ENCODE measurements at places on chromosomes 4 and X.

DNA sequence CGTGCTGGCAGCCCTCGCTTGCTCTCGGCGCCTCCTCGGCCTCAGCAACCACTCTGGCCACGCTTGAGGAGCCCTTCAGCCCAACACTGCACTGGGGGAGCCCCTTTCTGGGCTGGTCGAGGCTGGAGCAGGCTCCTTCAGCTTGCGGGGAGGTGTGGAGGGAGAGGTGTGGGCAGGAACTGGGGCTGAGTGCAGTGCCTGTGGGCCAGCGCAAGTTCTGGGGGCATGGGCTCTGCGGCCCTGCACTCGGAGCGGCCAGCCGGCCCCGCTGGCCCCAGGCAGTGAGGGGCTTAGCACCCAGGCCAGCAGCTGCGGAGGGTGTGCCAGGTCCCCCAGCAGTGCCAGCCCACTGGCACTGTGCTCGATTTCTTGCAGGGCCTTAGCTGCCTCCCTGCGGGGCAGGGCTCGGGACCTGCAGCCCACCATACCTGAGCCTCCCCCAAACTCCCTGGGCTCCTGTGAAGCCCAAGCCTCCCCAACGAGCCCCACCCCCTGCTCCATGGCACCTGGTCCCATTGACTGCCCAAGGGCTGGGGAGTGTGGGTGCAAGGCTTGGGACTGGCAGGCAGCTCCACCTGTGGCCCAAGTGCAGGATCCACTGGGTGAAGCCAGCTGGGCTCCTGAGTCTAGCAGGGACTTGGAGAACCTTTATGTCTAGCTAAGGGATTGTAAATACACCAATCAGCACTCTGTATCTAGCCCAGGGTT lies 556.8 kb downstream of the GABRG1 start:
- DNase-seq = no peak

GRCh38 chr4:89067417-89067816 lies 10.4 kb upstream of the FAM13A start:
- DNase-seq = no peak

GRCh38 chr4:100778431-100778830 lies 260.6 kb upstream of the EMCN start:
- no peak for DNase-seq

- DNase-seq = no peak
These were observed 24.3 kb downstream of the GAK start for GRCh38 chr4:907691-908425.

GRCh38 chrX:149949743-149950436 lies 11.6 kb upstream of the EOLA2 start:
- DNase-seq = no peak

GRCh38 chrX:132452911-132453550 lies 35.8 kb downstream of the MBNL3 start:
- no peak for DNase-seq

GRCh38 chr4:18923496-18924161 lies 902.1 kb upstream of the LCORL start:
- no peak for DNase-seq

DNA sequence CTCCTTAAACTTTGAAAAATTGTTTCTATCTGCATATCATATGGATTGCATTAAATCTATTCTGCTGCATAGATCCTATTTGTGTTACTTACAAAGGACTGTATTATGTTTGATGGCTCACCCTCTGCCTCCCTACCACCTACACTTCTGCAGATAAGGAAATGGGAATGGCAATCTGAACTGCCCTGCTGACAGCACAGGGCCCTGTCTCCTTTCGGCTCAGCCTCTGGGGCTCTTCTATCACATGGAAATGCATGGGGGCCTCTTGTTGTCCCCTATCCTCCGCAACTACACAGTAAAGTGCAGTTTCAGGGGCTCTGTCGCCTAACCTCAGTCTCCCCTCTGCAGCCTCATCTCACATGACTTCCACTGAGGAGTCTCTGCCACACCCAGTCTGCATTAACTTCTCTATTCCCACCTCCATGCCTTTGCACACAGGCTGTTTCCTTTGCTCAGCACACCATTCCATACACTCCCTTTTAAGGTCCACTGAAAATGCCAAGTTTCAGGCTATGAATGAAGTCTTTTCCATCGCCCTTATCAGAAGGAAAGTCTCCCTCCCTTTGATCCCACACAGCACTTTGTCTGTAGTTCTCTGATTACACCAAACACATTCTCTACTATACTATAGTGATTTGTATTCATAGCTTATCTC lies 12.5 kb downstream of the RELL1 start:
- DNase-seq = no peak

- peak; percentile 63 for DNase-seq
These were observed 22.4 kb downstream of the GAB1 start for GRCh38 chr4:143358923-143359643.

GRCh38 chr4:175787546-175787945 lies 24.5 kb downstream of the GPM6A start:
- DNase-seq = no peak

DNA sequence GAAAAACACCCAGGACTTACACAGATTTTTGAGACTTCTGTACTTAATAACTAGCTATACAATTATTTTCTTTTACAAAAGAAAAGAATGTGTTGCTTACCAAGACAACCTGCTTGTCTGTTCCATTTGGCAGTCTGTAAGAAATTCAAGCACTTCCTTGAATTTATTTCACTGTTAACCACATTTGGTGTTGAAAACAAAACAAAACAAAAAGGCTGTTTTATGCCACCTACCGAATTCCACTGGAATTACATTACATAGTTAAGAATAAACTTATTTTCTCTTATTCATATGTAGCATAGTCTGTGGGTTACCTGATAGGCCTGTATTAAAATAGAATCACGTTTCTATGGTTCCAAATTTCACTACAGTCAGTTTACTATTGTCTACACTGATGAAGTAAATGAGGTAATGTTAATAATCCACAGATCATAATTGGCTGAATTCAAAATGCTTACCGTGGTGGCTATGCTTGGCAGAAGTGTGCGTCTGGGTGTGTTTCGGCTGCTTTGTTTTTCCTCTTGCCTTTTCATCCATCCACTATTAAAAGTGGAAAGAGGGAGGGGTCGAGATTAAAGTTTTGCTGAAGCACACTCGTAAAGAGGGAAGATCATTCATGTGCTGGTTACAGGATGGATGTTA lies at the start of gene TLR1:
Gene TLR1, minus strand, starts transcription at position 138 of the 642 bp plus-strand sequence. CDS start 5,960 bp downstream, outside the sequence.
- DNase-seq = peak; percentile 59

- DNase-seq = no peak
These were observed 75.6 kb upstream of the FAM9C start for GRCh38 chrX:13120017-13120416.

DNA sequence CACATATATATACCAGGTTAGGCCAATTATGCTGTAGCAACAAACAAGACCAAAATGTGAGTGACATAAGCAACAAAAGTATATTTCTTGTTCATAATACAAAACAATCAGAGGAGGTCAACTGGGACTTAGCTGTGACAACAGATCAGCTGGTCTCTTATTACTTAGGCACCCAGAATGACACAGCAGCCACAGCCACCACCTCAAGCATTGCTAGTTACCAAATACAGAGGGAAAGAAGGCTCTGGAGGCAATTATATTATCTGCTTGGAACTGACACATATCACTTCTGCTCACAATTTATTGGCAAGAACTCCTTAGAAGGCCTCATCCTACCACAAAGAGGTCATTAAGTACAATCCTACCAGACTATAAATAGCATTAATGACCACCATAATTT lies 15.2 kb downstream of the ATOH1 start:
- DNase-seq = no peak

GRCh38 chrX:151398346-151398745 lies 1.3 kb downstream of the VMA21 start:
- DNase-seq = no peak

DNA sequence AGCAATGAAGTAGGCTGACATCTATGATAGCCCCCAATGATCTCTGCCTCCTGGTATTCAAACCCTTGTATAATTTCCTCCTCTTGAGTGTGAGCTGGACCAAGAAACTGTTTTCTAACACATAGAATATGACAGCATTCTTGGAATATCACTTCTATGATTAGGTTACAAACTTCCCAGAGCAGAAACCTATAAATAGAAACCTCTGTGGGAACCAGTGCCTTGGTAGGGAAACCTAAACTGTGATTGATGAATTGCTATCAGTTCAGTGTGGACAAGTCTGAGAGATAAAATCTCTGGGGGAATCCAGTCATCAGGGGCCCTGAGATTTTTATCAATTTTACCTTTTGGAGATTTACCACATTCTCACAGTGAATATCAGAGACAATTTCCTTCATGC lies 756.5 kb upstream of the AGA start:
- DNase-seq = no peak

DNA sequence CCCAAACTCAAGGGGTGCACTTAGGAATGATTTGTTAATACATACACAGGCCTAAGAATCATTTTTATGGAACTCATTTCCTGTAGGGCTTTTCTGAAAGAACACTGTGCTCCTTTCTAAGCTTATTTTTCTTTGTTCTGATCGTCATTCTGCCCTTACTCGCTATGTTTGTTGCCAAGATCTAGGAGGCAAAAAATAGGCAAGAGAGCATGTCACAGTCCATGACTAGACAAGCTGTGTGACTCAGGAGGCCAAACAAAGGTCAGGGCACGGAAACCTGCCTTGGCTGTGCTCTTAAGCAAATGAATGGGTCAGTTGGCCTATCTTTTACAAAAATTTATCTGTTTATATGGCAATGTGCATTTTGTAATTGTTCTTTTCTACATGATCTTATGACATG lies 42.5 kb upstream of the C1GALT1C1 start:
- no peak for DNase-seq

DNA sequence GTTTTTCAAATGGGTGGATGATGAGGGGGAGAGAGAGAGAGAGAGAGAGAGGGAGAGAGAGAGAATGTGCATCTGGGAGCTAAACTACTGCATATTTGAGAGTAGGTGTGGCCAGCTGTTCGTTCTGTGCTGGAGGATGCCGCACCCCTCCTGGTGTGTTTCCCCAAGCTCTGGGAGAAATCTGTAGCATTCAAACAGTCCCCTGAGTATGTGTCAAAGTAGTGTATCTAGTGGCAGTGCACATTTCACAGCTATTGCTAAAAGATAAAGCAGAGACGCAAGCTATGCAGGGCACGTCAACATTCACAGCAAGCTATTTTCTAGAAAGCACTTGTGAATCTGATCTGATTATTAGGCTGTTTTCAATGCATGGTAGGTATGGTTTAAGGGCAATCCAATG lies 83.5 kb upstream of the LIMCH1 start:
- no peak for DNase-seq

DNA sequence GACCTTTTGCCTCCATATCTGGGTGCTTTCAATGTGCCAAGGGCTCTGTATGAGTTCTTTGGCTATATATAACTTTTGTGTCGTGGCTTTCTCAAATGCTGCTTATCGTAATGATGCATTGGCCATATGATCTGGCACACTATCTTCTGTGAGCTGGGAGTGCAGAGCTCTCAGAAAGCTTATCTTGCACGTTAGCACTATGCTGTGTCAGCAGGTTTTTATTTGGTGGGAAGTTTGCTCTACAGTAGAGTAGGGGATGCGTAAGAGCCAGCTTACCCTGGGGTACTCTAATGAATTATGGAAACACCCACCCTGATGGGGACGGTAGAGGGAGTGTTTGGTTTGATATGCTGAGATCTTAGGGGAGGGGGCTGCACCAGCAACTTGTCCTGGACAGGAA lies 119.6 kb downstream of the FAAH2 start:
- DNase-seq = no peak

DNA sequence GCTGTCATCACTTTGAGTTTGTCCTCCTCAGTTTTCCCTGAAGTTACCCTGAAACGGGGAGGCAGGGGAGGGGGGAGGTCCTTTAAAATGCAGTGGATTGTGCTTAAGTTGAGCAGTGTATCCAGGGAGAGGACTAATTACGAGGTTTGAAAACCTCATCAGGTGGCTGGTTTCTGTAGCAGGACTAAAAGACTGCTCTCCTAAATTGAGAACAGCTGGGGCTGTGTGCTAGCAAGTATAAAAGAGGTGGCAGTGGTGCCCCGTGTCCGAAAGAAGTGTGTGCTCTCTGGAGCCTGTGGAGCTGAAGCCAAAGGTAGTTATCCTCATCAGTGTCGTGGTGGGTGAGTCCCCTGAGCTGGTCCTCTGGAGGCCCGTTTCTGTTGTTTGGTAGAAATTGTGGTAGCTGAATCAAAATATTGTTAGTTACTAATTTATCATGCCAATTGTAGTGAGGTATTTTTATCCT lies 37.2 kb upstream of the CYP2U1 start:
- DNase-seq = no peak

GRCh38 chrX:86348669-86349068 lies 200.4 kb downstream of the DACH2 start:
- DNase-seq = no peak

GRCh38 chrX:47222751-47223350 lies 4.4 kb downstream of the CDK16 start:
- no peak for DNase-seq

DNA sequence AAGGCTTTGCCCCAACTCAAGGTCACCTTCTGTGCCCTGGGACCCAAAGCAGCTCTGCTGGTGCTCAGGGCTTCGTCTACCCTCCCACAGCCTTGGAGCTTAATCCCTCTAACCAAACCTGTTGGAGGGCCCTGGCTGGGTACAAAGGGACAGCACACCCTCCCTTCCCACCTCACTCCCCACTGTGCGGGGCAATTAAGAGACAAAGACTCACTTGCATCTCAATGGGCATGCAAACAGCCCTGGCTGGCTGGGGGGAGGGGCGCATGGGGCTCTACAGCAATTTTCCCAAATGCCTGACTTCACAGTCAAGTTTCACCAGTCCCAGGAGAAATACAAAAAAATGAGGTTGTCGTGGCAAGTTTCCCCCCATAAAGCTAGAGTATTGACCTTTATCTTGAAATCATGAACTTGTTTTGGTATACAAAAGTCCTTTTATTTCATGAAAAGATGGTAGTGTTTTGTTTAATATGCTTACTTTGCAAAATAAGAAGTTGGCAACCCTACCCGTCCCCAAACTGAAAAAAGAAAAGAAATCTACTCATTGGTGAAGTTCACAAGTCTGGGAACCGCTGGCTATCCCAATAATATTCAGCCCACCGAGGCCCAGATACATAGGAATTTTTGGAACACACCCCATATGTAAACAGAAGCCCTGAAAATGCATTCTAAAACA lies 4.1 kb upstream of the CD99L2 start:
- no peak for DNase-seq

- DNase-seq = no peak
These were observed 119.6 kb downstream of the PDLIM5 start for GRCh38 chr4:94571298-94571697.

- no peak for DNase-seq
These were observed 16.5 kb upstream of the MXRA5 start for GRCh38 chrX:3362956-3363355.

DNA sequence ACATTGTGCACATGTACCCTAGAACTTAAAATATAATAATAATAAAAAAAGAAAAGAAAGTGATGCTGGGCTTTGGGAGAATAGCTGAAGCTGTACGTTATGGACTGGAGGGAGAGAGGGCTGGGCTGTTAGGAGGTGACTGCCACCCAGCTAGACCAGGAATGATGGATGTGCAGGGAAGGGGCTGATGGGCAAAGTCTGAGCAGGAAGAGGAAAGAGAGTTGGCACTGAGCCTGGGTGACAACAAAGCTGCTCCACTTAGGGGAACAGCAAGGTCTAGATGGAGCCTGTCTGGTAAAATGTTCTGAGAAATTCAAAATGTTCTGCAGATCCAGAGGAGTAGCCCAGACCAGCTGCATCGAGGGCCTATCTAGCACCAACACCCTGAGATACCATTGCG lies 32.3 kb downstream of the MED28 start:
- DNase-seq = no peak

GRCh38 chr4:14452764-14453163 lies 549.5 kb upstream of the CPEB2 start:
- no peak for DNase-seq
